ENCODE measurements at places on chromosomes 11 and 22. TPM values are rescaled to one million over a fixed set of nuclear protein-coding genes. Genes with fewer than 3 reads are reported as not detected.

Gene GLYAT
- not detected for total RNA-seq

GRCh38 chr11:73350908-73351636, 25.1 kb upstream of the RELT start:
- H3K27me3 ChIP-seq = no peaks in the 10 kb centered on the region
- no peak overlapping the region for H3K4me3 ChIP-seq
- peak; percentile 73 for DNase-seq
- H3K4me1 ChIP-seq = no peaks in the 10 kb centered on the region

Gene OR52A1
- not detected for total RNA-seq

Gene ZNF280B
- 1.7 TPM for total RNA-seq

Gene OR10A2
- not detected for total RNA-seq

- H3K27me3 ChIP-seq = no peaks in the 10 kb centered on the region
- peak; percentile 60 for DNase-seq
- H3K27ac ChIP-seq = no peak overlapping the region
- H3K4me1 ChIP-seq = peaks cover 86% of the 10 kb centered on the region
Observed at GRCh38 chr22:17098379-17098819, 13.6 kb downstream of the IL17RA start.

Gene APOA4
- not detected for total RNA-seq

DNA sequence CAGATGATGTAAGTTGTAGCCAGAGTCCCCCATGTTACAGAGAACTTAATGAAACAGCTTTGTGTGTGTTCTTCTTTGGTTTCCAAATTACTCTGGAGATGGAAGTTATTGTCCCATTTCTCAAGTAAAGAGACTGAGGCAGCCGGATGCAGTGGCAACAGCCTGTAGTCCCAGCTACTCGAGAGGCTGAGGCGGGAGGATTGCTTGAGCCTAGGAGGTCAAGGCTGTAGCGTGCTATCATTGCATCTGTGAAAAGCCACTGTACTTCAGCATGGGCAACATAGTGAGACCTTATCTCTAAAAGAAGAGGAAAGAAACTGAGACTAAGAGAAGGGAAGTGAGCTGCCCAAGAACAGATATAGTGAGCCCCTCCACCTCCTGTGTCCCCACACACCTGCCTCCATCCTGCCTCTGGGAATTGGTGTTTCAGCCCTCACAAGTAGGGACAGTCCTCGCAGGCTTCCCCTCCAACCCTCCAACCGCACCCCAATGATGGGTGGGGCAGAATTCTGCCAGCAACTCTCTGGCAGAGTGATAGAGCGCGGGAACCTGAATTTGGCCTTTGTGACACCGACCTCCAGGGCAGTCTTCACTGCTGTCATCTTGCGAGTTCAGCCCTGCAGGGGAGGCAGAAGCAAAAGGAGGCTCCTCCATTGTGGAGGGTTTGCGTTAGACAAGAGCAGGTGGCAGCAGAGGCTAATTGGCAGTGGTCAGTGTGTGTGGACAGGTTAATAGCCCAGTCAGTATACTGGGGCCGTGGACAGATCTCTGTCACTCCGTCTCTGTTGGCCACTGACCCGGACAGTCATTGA, 1.6 kb downstream of the PDXP start:
- peak overlapping the region; percentile 84 for H3K4me3 ChIP-seq
- H3K27me3 ChIP-seq = no peaks in the 10 kb centered on the region
- peaks cover 1% of the 10 kb centered on the region for H3K36me3 ChIP-seq
- DNase-seq = no peak

Gene KLHL35
- 0.14 TPM for total RNA-seq

GRCh38 chr11:90846628-90847027, 623.8 kb upstream of the CHORDC1 start:
- no peaks in the 10 kb centered on the region for H3K27me3 ChIP-seq
- DNase-seq = no peak
- no peaks in the 10 kb centered on the region for H3K4me1 ChIP-seq

DNA sequence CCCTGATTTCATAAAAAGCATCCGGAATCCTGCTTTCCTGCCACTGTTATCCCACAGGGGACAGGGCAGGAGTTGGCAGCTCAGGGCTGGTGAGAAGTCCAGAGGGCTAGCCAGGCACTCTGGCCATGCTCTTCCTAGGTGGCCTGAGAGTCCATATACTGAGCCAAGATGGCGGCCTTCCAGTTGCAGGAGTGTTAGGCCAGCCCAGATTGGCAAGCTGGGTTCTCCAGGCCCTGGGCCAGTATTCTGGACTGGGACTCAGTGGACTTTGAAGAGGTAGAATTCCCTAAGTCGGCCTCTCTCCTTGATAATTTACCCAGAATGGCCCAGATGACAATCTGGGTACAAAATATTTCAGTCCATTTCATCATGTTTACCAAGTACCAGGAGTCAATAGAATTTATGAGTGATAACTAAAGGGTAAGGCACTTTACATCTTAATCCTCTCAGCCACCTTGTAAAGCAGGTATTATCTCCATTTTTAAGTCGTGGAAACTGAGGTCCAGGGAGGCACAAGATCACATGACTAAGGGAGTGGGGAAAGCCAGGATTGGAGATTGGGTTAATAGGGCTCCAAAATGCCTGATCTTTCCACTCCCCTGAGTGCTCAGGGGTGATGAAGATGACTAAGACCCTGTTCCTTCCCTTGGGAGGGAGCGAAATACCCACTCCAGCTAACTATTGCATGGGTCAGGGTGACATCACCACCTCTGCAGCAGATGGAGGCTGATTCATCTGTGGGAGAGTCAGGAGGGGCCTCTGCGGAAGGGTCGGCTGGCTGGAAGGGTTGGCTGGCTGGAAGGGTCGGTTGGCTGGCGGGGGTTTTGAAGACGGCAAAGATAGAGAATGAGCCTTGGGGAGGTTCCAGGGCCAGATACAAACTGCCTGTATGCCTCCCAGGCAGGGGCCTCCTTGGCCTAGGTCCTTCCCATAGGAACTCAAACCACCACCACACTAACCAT, 1.2 kb upstream of the MICALL1 start:
- no peaks in the 10 kb centered on the region for H3K36me3 ChIP-seq
- H3K27me3 ChIP-seq = no peaks in the 10 kb centered on the region
- peak overlapping the region; percentile 70 for H3K27ac ChIP-seq
- peaks cover 25% of the 10 kb centered on the region for H3K4me1 ChIP-seq

All from activated naive CD4-positive, alpha-beta T cell treated with anti-CD3 and anti-CD28 coated beads for 36 hours (primary cell).